ENCODE measurements at places on chromosomes 12 and 14.

GRCh38 chr12:40378691-40379090 lies 153.9 kb downstream of the LRRK2 start:
- DNase-seq: no peak

DNA sequence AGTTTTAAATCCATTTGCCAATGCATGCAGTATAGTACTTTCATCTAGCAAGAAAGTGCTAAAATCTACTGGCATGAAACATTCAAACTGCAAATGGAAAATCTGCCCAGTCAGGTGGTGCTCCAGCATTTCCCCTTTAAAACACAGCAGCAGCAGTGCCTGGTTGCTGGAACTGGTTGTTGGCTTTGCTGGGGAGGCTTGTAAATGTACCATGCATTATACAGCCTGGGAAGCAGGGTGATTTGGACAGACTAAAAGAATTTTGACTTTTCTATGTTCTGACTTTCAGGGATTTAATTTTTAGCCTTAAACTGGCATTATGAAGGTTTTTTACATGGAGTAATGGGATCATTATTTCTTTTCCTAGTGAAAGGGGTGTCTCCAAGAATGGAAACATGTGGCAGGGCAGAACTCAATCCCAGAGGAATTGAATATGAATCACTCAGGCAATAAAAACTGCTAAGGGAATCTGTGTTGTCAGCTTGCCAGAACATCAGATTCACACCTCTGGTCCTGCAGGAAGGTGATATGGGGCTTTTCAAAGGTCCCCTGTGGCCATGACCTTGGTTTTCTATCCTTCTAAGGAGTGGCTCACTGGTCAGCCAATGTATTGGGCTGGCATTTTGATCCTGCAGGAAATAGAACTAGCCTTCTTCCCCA lies 9.0 kb upstream of the PAX9 start:
- DNase-seq: no peak

DNA sequence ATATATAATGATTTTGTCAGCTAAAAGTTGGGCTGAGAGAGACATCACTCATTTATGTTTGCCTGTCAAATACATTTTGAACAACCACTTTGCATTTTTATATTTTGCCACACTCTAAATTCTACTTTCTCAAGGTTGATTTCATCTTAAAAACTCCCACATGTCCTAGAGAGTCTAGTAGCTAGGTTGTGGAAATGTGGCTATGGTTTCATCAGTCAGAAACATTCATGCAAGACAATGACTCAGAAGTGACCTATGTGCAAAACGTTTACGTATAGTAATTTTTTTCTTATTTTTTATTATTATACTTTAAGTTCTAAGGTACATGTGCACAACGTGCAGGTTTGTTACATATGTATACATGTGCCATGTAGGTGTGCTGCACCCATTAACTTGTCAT lies 27.4 kb upstream of the PRKD1 start:
- DNase-seq: no peak

DNA sequence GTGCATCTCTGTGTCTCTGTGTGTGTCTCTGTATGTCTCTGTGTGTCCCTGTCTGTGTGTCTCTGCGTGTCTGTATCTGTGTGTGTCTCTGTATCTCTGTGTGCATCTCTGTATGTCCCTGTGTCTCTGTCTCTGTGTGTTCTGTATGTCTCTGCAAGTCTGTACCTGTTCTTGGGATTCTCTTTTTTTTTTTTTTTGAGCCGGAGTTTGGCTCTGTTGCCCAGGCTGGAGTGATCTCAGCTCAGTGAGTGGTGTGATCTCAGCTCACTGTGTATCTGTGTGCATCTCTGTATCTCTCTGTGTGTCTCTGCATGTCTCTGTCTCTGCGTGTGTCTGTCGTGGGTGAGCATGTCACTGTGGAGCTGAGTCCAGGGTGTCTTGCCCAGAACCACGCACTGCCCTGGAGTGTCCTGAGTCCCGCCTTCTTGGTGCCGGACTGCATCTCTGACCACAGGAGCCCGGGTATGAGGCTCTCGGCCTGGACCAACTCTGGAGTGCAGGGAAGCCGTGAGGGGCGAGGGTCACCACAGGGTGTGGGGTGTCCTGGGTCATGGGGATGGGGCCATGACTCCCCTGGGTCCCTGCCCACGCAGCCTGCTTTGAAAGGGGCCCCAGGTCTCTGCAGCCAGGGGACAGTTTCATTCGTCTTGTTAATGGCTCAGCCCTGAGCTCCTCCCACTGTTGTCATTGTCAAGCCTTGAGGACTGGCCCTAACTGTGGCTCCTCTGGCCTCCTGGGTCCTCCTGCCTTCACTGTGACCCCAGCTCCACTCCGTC lies 11.8 kb downstream of the MYL2 start:
- DNase-seq: no peak

GRCh38 chr12:15541996-15542631 lies 219.8 kb downstream of the PTPRO start:
- DNase-seq: no peak

Data from HCT116 (cell line).